Fibroblast of skin of right biceps (primary cell): ENCODE measurements at places on chromosomes 1 and 21.

GRCh38 chr1:202850593-202851362, 38.2 kb downstream of the RABIF start:
- no peak for DNase-seq

- DNase-seq: peak; percentile 97
Observed at GRCh38 chr1:209389258-209389657, 194.3 kb upstream of the CAMK1G start.

DNA sequence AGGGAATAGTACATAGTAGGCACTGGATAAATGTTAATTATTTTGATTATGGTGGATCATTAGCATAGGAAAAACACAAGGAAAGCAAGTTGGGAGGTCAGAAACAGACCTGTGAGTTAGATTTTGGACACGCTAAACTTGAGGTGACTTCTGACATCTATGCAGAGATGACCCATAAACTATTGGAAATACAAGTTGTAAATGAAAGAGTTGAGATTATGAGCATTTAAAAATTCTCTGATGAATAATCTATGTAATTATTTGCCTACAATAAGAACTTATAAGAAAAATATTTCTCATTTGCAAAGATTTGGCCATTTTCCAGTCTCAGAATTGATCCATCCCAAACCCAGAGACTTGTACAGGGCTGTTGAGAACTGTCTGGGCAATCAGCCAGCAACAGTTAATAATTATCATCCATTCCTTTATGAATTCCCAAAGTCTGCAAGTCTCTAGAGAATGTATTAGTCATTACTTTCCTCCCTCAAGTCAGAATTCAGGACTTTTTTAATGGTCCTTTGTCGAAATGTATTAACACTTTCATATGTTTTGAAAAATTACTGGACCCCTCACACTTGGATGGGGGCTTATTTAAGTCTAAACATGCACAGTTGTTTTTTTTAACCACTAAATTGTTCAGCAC, 19.4 kb upstream of the SLAMF6 start:
- DNase-seq: peak; percentile 7

GRCh38 chr1:29686012-29686930, 449.9 kb downstream of the PTPRU start:
- DNase-seq: no peak

DNA sequence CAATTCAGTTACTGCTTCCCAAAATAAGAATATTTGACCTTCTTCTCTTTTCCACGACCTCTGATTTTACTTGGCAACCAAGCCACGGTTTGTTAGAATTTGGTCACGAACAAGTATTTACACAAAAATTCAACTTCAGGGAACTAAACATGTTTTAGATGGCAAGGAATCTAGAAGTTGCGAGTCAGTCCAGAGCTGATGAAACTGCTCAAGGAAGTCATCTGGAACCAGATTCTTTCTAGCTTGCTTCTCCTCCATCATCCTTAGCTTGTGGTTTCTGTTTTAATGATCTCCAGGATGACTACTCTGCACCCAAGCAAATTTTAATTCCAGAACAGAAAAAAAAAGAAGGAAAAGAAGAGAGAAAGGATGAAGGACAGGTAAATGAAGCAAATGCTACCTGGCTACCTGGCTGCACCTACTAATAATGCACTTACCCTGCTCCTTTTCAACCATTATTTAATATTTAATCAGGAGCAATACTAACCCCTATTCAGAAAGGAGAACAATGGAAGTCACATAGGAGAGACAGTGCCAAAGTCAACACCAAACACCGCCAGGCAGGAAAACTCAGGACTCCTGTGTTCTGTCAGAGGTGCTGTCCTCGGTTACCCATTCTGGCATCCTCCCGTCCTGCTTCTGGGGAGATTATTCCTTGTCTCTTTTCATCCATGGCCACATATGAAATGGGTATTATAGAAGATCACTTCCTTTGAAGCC, 54.2 kb upstream of the RGS7 start:
- DNase-seq: peak; percentile 59

- DNase-seq: no peak
Observed at GRCh38 chr1:212650228-212650627, 41.7 kb downstream of the ATF3 start.

DNA sequence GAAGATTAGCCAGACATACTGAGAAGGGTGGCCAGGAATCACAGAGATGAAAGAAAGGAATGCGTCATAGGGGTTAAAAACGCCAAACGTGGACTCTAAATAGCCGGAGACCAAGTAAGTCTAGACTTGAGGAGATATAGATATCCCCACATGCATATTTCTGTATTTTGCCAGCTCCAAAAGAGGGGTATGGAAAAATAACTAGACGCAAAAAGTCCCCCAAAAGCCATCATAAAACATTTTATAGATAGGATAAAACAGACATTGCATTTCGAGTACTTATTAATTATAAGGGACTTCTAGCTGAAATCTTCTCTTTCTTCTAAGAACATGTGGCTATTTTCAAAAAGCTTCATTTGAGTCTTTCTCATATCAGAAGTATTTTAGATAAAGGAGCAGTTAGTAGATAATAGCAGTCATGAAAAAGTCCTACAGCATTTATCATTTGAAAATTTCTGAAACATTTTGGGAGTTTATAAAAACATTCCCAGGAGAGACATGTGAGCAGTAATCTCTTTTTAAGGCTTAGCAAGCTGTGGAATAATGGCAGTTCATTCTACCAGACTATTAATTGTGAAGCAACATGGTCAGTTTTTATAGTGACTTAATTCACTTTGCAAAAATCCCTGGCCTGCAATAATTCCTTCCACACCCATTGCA, 6.1 kb downstream of the KIF26B start:
- no peak for DNase-seq

DNA sequence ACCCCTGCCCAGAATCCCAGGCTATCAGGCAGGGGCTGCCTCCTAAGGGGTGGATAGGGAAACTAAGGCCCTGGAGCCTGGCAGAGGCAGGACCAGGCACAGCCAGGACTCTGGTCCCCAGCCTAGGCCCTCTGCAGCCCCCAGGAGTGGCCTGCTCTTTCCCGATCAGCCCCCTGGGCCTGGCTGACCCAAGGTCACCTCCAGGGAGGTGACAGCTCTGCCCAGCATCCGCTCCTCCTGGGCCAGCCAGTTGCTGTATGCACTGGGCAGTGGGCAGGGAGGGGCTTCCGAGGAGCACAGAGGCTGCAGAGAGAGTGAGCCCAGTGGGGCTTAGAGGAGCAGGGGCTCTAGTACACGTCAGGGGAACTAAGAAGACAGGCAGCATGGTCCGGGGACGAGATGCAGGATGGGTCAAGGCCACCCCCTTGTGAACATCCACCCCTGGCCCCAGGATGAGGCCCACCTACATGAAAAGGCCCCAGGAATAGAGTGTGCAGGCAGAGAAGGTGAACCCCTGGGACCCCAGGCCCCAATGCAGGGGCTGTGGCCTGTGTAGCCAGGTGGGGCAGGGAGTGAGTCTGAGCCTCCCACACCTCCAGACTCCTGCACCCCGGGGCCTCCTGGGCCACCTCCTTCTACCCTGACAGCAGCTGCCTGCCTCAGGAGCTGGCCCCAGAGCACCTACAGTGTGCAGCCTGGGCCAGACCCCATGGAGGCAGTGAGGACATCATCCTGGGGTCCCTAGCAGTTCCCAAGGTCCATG, 32.8 kb downstream of the WNT9A start:
- DNase-seq: no peak

DNA sequence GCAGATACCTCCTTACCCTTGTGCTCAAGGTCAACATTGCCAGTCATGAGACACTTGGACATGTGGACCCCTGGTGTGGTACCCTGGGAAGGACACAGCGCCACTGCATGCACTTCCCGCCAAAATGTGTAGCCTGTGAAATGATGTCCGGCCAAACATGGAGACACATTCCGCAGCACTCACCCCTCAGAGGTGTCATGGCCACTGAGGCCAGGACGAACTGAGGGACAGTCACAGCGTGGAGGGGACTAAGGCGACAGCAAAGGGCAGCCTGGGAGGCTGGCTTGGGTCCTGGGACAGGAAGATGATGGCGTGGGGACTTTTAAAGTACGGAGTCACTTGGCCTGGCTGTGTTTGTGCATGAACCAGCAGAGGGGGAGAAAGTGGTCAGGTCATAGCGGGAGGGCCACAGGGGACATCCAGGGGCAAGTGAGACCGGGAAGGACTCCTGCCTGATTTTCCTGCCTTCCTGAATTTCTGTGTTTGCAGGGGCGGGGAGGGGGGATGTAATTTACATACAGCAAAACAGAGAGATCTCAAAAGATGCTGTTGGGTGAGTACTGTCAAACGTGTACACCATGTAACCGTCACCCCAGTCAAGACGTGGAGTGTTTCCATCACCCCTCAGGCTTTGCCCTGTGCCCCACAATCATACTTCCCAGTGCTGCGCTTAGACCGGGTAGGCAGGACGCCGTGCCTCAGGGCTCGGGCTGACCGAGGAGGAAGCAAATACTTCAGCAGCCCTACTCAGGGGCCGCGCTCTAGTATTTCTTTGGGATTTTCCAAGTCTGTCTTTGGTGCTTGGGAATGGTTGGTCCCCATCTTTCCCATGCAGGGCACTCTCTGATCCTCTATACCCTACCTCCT, 45.2 kb downstream of the WDR4 start:
- no peak for DNase-seq

DNA sequence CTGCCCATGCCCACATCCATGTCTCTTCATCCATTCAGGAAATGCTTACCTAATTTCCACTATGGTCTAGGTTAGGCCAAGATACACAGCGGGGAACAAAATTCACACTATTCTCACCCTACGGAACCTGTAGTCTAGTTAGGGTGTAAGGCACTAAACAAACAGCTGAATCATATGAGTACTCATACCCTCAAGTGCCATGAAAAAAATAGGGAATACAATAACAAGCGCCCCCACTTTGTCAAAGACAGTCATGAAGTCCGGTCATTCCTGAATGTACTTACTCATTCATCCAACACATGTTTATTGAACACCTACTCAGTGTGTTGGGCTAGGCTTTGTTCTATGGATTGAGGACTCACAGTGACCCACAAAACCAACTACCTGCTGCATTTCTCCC, 6.2 kb upstream of the FYB2 start:
- peak; percentile 8 for DNase-seq

DNA sequence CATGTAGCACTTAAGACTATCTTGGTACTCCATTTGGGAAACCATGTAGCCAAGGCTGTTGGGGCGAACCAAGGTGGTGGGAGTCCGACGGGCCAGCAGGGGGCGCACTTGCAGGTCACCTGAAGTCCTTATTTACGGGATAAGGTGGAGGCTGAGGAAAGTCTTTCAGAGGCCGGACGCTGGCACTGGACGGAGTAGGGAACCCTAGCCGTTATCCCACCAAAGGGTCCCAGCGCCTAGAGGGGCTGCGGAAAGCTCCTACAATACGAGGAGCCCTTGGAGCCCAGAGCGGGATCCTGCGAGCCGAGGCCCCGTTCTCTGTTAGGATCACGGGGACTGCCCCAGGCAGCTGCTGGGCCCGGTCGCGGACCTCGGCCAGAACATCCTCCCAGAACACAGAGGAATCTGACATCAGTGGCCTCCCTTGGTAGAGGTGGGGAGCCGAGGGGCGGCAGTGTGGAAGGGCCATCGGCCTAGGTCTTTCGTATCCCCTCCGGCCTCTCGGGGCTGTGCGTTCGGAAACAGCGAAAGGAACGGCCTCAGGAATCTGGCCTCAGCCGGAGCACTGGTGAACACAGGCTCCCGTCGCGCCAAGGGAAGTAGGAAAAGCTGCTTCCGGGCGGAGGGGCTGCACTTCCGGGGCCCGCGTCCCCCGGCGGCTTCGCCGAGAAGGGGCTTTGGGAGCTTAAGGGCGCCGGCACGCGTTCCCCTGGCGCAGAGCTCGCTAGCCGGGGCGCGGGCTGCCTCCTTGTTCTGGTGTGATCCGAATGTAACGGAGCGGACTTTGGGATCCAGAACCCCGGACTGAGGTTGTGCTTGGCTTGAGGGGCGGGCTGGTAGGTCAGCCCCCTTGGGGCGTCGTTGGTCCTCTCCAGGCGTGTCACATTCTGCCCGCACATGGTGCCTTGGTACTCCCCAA, 29.9 kb upstream of the RPTN start:
- DNase-seq: peak; percentile 56

- no peak for DNase-seq
Observed at GRCh38 chr1:195618287-195618686, 990.0 kb downstream of the KCNT2 start.
